ENCODE measurements at places on chromosomes 11 and 22. TPM values are rescaled to one million over a fixed set of nuclear protein-coding genes. Genes with fewer than 3 reads are reported as not detected.

RAB39A gene
- 0.43 TPM for total RNA-seq

DNA sequence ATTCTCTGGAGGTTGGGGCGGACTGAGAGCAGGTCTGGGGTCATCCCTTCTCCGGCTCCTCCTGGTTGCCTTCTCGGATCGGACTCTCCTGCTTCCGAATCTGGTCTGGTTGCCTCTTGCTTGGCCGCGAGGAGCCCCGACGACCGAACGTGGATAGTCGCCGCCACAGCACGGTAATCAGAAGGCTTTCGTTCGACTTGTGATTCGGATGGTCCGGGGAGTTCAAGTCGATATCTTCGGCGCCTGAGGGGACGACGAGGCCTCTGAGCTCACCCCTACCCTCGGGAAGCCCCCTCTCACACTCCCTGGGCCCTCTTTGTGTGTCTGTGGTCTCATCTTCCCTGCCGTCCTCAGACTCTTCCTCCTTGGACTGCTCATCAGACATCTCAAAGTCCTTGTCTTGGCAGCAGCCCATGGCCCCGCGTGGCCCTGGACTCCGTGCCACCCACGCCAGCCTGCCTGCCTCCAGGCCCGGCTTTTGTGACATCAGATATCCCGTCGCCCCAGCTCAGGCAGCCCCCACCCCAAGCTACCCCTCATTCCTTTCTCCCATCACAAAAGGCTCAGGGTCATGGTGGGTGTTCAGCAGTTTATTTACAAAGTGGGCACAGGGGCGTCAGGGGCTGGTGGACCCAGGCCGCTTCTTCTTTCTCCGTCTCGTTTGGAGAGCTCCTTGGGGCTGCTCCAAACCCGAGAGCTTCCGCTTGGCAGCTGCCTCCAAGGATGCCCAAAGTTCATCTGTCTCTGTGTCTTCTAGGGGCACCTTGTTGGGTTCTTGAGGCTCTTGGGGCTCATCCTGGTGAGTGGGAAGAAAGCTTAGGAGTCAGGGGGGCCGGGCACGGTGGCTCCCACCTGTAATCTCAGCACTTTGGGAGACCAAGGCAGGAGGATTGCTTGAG lies at the start of gene TEX54:
TEX54 (minus strand) TSS at position 506 of the 899 bp plus-strand sequence.
- no peak for DNase-seq

DNA sequence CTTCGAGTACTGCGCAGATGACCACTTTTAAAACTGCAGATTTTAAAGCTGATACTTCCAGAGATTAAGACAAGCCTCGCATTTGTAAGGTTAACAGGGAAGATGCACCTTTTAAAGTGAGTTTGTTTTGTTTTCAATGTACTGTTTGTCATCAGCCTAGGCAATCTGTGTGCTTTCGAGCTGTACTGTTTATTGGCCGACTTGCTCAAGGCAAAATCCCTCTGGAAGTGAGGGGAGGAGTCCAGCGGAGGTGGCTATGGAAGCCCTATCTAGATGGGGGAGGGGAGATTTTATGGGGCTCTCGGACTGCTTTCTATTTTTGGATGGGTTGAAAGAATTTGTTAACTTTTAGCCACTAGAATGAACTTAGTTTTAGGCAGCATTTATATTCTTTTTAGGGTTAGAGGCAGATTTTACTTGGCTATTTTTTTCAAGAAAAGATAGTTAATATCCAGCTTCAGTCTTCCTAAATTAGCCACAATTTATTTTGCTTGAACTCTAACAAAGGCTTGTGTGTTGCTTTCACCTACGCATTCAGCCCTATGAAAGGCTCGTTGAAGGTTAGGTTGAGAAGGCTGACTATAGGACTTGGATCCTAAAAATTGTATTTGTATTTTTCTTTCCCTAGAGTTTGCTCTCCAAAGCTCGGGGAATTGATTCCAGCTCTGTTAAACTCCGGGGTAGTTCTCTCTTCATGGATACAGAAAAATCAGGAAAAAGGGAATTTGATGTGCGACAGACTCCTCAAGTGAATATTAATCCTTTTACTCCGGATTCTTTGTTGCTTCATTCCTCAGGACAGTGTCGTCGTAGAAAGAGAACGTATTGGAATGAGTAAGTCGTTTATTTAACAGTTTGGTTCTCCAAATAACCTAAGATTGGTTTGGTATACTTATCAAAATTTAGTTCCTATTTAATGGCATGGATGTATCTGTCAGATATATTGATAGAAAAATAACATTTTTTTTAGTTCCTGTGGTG lies 2.1 kb downstream of the WEE1 start:
- DNase-seq: no peak

DNA sequence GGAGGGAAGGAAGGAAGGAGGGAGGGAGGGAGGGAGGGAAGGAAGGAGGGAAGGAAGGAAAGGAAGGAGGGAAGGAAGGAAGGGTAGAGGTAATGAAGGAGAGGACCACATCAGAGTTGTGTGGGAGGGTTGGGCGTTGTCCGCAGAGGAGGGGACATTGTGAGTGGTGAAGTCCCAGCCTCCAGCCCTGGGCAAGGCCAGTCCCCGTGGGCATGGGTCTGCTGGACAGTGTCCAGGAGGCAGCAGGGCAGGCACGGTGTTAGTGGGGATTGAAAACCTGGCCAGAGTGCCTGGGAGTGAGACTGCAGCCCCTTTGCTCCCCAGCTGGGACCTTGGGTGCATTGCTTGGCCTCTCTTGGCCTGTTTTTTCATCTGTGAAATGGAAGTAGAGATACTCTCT lies 1462.3 kb downstream of the BRD1 start:
- no peak for DNase-seq

DNA sequence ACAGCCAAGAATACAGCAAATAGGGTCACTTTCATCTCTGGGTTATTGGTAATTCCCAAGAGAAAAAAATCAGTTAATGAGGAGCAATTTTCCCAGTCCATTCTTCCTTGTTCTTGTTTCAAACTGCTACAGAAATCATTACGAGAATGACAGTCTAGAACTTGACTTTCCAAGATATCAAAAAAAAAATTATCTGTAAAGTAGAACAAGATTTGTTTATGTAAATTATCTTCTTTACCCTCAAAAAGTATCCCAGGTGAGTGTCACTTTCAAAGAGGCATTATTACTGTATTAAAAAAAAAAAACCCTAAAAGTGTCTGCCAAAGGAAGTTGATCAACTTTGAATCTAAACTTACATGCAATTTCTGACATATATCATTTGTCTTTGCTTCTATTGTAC lies at the start of gene OR5W2:
OR5W2 (minus strand) TSS at position 101 of the 400 bp plus-strand sequence; CDS start at position 101, 0 bp downstream.
- no peak for DNase-seq

GRCh38 chr11:131822506-131822905 lies 452.1 kb downstream of the NTM start:
- no peak for DNase-seq

DNA sequence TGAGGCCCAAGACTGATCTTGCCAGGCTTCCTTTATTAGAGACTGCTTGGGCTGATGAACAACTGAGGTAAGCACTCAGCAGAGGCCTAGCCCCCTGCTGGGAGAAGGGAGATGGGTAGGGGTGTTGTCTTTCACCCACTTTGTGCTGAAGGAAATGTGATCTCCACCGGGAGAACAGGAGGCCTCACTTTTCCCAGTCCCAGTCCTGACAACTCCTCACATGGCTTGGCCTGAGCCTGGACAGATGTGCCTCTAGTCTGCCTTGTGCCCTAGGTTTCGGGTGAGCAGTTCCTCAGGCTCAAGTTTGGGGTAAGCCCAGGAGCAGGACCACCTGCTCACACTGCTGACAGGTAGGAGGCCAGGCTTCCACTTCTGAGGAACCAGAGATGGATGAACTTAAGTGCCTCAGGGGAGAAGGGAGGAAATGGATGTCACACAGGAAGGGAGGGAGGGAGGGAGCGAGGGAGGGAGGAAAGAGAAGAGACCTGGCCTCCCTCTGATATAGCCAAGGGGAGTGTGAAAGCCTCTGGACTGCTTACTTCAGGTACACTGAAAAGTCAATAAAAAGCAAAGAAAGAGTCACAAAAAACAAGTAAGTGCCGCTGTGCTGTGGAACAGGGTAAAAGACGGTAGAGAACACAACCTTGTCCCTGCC lies 8.1 kb downstream of the CLPB start:
- no peak for DNase-seq

GRCh38 chr11:12019866-12020416 lies 11.5 kb upstream of the DKK3 start:
- no peak for DNase-seq

- no peak for DNase-seq
These were observed 66.6 kb downstream of the TP53I11 start for GRCh38 chr11:44884056-44884455.
